ENCODE measurements at places on chromosomes 13 and 19. TPM values are rescaled to one million over a fixed set of nuclear protein-coding genes. Genes with fewer than 3 reads are reported as not detected.

TUBB4A gene
- total RNA-seq: not detected

ITM2B gene
- 510 TPM for total RNA-seq

KLK14 gene
- total RNA-seq: not detected

BLVRB gene
- total RNA-seq: 45.6 TPM

C1QTNF9B gene
- total RNA-seq: not detected

TFPT gene
- total RNA-seq: 29.4 TPM

GRCh38 chr19:28656644-28657043 is 556.3 kb downstream of the UQCRFS1 start:
- H3K27ac ChIP-seq: no peak overlapping the region
- no peak overlapping the region for H3K4me3 ChIP-seq
- no peak for DNase-seq
- H3K4me1 ChIP-seq: peaks cover under 1% of the 10 kb centered on the region
- H3K36me3 ChIP-seq: no peaks in the 10 kb centered on the region

DNA sequence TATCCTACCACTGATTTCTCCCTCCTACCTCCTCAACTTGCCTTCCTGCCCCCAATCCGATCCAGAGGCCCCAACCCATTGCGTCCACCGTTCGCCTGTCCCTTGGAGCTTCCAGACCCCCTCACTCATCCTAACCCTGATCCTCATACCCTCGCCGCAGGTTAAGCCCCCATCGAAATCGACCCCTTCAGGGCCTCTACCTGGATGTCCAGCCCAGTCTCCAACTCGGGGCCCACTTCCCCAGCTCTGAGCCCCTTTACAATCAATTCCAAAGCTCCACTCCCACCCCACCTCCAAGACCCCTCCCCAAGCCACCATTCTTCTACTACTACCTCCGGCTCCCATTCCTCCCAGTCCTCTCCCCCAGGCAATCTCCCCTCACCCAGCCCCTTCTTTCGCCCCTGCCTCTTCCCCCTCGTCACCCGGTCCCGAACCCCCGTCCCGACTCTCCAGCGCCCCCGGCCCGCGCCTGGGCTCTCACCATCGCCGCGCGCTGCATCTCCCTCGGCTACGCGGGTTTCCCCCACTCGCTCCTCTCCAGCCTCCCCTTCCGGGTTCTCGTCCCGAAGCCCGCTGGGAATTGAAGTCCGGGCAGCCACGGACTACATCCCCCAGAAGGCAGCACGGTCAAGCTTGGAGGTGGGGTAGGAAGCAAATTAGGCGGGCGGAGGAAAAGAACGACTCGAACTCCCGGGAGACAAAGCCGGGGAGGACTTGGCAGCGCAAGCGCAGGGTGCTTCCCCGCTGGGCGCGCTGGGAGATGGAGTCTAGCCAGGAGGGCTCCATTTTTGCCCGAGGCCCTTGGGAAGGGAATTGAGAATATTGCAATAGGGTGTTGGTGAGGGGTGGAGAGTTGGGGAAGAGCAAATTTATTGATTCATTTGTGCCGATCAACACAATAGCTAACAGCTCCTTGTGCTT is at the start of gene FBXO46:
Gene FBXO46 (minus strand): TSS at position 529 of the 921 bp plus-strand sequence. CDS start 17,401 bp downstream, outside the sequence.
- H3K4me1 ChIP-seq: peaks cover 16% of the 10 kb centered on the region
- H3K36me3 ChIP-seq: no peaks in the 10 kb centered on the region
- no peaks in the 10 kb centered on the region for H3K27me3 ChIP-seq
- H3K4me3 ChIP-seq: peak within 1 kb of the TSS; percentile 90
- H3K27ac ChIP-seq: peak within 1 kb of the TSS; percentile 78
- DNase-seq: peak; percentile 99

GRCh38 chr13:29917650-29918049 is 67.2 kb upstream of the UBL3 start:
- peaks cover 17% of the 10 kb centered on the region for H3K4me1 ChIP-seq
- no peaks in the 10 kb centered on the region for H3K36me3 ChIP-seq
- no peak overlapping the region for H3K4me3 ChIP-seq
- no peak for DNase-seq
- no peak overlapping the region for H3K27ac ChIP-seq
- H3K27me3 ChIP-seq: no peaks in the 10 kb centered on the region

GRCh38 chr19:5826531-5827341 is 12.8 kb downstream of the FUT6 start:
- no peak for DNase-seq
- H3K4me1 ChIP-seq: peaks cover 8% of the 10 kb centered on the region
- no peaks in the 10 kb centered on the region for H3K27me3 ChIP-seq
- no peaks in the 10 kb centered on the region for H3K36me3 ChIP-seq

DNA sequence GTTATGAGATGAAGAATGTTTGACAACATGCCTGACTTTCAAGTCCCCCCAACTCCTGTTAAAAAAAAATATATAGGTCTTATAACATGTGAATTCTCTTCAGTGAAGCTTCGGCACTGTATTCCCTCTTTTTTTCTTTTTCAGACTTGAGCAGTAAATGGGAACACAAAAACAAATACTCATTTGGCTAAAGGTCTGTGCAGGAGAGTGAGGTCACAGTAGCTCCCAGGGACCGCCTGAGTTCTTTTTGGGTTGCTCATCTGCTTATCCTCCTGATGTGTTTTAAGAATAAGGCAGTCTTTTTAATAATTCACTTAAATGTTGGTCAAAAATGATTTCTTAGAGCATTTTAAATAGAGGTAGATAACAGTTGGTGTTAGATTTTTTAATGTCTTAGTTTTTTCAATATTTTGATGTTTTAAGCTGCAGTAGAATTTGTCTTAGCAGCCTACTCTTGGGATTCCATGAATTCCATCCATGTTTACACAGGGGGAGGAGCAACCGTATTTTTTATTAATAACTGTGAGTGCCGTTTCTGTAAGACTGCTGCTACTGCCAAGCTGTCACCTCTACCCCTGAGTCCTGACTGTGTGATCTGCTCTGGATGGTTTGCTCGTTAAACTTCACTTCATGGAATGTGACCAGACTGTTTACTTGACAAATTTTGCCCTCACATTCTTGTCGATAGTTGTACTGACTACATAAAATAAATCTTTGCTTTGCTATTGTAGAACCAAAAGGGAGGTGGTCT is 14.9 kb downstream of the HNRNPM start:
- peak overlapping the region; percentile 94 for H3K27ac ChIP-seq
- H3K4me3 ChIP-seq: peak overlapping the region; percentile 68
- H3K4me1 ChIP-seq: peaks cover 79% of the 10 kb centered on the region
- peaks cover 37% of the 10 kb centered on the region for H3K36me3 ChIP-seq
- no peak for DNase-seq
- H3K27me3 ChIP-seq: no peaks in the 10 kb centered on the region

- H3K27me3 ChIP-seq: no peaks in the 10 kb centered on the region
- no peaks in the 10 kb centered on the region for H3K36me3 ChIP-seq
- H3K4me3 ChIP-seq: no peak overlapping the region
- H3K4me1 ChIP-seq: peaks cover 11% of the 10 kb centered on the region
- no peak overlapping the region for H3K27ac ChIP-seq
- DNase-seq: no peak
Measured at GRCh38 chr13:74136084-74136658, 2.0 kb upstream of the KLF12 start.

GRCh38 chr13:40465015-40465390 is 201.4 kb downstream of the FOXO1 start:
- H3K4me3 ChIP-seq: no peak overlapping the region
- no peaks in the 10 kb centered on the region for H3K4me1 ChIP-seq
- H3K36me3 ChIP-seq: no peaks in the 10 kb centered on the region
- DNase-seq: no peak

GRCh38 chr13:59261928-59262488 is 901.7 kb downstream of the DIAPH3 start:
- no peak overlapping the region for H3K27ac ChIP-seq
- H3K4me1 ChIP-seq: no peaks in the 10 kb centered on the region
- H3K4me3 ChIP-seq: no peak overlapping the region
- peaks cover 2% of the 10 kb centered on the region for H3K27me3 ChIP-seq
- H3K36me3 ChIP-seq: no peaks in the 10 kb centered on the region
- DNase-seq: no peak

GRCh38 chr13:51849145-51850101 is 4.4 kb upstream of the TMEM272 start:
- no peak overlapping the region for H3K27ac ChIP-seq
- H3K27me3 ChIP-seq: peaks cover 3% of the 10 kb centered on the region
- H3K4me1 ChIP-seq: peaks cover 15% of the 10 kb centered on the region
- no peak for DNase-seq

- no peaks in the 10 kb centered on the region for H3K36me3 ChIP-seq
- H3K4me1 ChIP-seq: no peaks in the 10 kb centered on the region
- no peaks in the 10 kb centered on the region for H3K27me3 ChIP-seq
- H3K27ac ChIP-seq: no peak overlapping the region
- H3K4me3 ChIP-seq: no peak overlapping the region
- DNase-seq: no peak
Measured at GRCh38 chr13:65582160-65582559, 1648.0 kb downstream of the PCDH9 start.

DNA sequence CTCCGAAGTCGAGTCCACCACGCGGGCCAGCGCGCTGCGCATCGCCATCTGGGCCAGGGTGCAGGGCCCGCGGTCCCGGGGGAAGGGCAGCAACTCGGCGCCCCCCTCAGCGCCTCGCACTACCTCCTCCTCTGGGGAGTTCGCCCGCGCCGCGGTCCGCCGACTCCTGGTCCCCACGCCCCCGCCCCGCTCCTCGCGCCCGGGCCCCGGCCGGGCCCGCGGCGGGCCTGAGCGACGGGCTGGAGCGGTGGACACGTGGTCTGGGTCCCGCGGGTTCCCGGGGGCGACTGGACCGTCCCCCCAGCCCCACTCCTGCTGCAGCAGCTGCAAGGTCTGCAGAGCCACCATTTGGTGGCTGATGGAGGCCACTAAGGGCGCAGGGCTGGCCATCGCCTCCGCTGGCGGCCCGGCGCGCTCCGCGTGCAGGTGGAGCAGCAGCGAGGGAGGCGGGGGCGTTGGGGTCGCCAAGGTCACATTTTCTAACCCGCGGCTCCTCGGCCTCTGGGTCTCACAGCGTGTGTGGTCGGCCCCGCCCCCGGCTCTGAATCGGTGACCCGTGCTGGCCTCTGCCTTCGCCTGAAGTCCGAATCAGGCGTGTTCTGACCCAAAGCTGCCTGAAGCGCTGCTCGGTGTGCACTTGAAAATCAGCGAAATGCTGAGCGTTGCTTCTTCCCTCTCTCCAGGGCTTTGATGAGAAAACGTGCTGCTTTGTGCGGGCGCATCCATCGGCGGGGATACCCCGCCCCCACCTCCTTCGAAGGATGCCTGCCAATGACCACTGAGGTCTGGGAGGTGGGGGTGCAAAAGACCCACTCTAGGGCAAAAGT is at the start of gene DLEU7:
Gene DLEU7 (minus strand): TSS at position 436 of the 827 bp plus-strand sequence. CDS start 46 bp downstream, at position 390.
- H3K27me3 ChIP-seq: peaks cover 18% of the 10 kb centered on the region
- peak within 1 kb of the TSS; percentile 68 for H3K4me3 ChIP-seq
- no peaks in the 10 kb centered on the region for H3K36me3 ChIP-seq
- no peak for DNase-seq

DNA sequence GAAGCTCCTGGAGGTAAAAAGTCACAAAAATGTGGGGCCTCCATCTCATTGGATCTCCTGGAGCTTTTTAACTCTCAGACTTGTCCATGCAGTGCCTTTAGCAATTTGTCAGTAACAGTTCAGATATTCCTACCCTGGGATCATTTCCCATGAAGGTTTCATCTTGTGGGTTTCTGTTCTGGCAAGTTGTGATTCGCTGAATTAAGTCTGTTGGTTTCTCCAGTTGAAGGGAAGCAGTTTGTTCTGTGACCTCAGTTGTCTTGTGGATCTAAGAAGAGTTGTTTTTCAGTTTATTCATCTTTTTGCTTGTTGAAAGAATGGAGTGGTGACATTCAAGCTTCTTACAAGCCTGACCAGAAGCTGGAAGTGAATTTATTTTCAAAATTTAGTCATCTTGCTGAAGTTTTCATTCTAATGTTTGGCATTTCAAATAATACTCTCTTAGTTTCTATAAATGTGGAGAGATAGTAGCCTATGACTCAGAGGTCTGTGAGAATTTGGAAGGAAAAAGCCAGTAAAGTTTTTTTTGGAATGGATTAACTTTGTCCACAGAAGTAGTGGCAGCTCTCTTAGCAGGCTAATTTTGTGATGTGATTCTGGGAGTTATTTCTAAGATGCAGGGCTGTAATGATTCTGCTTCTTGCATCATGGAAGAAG is 120.1 kb upstream of the CSNK1A1L start:
- H3K4me1 ChIP-seq: peaks cover 20% of the 10 kb centered on the region
- no peak overlapping the region for H3K4me3 ChIP-seq
- H3K27ac ChIP-seq: peak overlapping the region; percentile 87
- H3K36me3 ChIP-seq: peaks cover 2% of the 10 kb centered on the region
- DNase-seq: no peak

DNA sequence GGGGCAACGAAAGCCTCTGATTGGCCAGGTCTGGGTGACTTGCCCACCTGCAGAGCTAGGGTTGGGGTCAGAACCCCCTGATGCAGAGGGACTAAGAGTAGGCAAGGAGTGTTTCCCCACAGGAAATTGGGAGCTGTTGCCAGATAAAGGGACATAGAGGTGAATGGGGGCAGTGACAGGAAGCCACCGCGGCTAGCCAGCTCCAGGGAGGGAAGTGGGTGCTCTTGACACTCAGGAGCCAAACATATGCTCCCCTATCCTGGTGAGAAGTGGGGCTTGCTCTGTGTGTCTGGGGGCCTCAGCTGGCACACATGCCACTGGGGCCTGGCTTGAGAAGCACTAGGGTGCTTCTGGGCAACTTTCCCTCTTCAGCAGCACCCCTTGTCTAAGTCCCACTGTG is 26.0 kb downstream of the WDR88 start:
- H3K4me1 ChIP-seq: peaks cover 4% of the 10 kb centered on the region
- no peaks in the 10 kb centered on the region for H3K36me3 ChIP-seq
- no peaks in the 10 kb centered on the region for H3K27me3 ChIP-seq
- no peak overlapping the region for H3K4me3 ChIP-seq
- H3K27ac ChIP-seq: no peak overlapping the region

GRCh38 chr19:34380639-34381241 is 15.7 kb downstream of the GPI start:
- H3K27me3 ChIP-seq: no peaks in the 10 kb centered on the region
- H3K4me1 ChIP-seq: no peaks in the 10 kb centered on the region
- H3K27ac ChIP-seq: no peak overlapping the region
- H3K4me3 ChIP-seq: no peak overlapping the region
- no peak for DNase-seq

GRCh38 chr13:47665043-47665442 is 336.0 kb downstream of the SUCLA2 start:
- no peaks in the 10 kb centered on the region for H3K27me3 ChIP-seq
- H3K4me3 ChIP-seq: no peak overlapping the region
- no peak for DNase-seq
